ENCODE measurements at places on chromosomes 4 and X. TPM values are rescaled to one million over a fixed set of nuclear protein-coding genes. Genes with fewer than 3 reads are reported as not detected.

Gene KLHL13
- 0.61 TPM for total RNA-seq

Gene GPR173
- not detected for total RNA-seq

Gene FGF5
- total RNA-seq = not detected

Gene NUP62CL
- 4.0 TPM for total RNA-seq

Gene HDAC8
- 15.7 TPM for total RNA-seq

Gene CSN1S1
- total RNA-seq = not detected

Gene SPANXC
- not detected for total RNA-seq

Gene ADH7
- total RNA-seq = not detected

Gene ETDB
- total RNA-seq = not detected

Gene DOK7
- total RNA-seq = not detected

Gene P2RY4
- total RNA-seq = 0.61 TPM

Gene TSPAN7
- total RNA-seq = 0.73 TPM

Gene PAGE2
- total RNA-seq = not detected

Gene XG
- total RNA-seq = 0.13 TPM

Gene AKAP14
- not detected for total RNA-seq

Gene TLR10
- total RNA-seq = 0.47 TPM

Gene SPANXA2
- total RNA-seq = not detected

Gene PABPC1L2A
- not detected for total RNA-seq

Gene TASL
- total RNA-seq = 2.5 TPM

Gene ALB
- total RNA-seq = not detected

Gene COL4A6
- total RNA-seq = 0.20 TPM

Gene IL3RA
- total RNA-seq = 0.75 TPM

Gene DGKK
- total RNA-seq = not detected

Gene EPGN
- not detected for total RNA-seq

Gene ZNF630
- total RNA-seq = 2.2 TPM

Gene RRH
- 0.33 TPM for total RNA-seq

Gene ALPK1
- 12.0 TPM for total RNA-seq

Gene IL2
- 1.0 TPM for total RNA-seq

Gene ZMAT1
- total RNA-seq = 24.9 TPM

Gene CPZ
- total RNA-seq = not detected

Gene ODAM
- not detected for total RNA-seq

Gene ZAR1
- total RNA-seq = not detected

Gene LINC00632
- 2.7 TPM for total RNA-seq

Gene ERVMER34-1
- total RNA-seq = not detected

Gene EFHC2
- total RNA-seq = 1.1 TPM

Gene VEGFD
- total RNA-seq = not detected

Gene SLC7A11
- 0.44 TPM for total RNA-seq

Gene NSUN7
- 0.54 TPM for total RNA-seq

Gene LUZP4
- not detected for total RNA-seq

Gene SYP
- total RNA-seq = 0.89 TPM
